NCI-H2227 treated with DMSO at 0.1 percent for 48 hours (cell line): ENCODE measurements at places on chromosomes 12 and 14.

- no peak for DNase-seq
These were observed 75.2 kb upstream of the PLEKHG3 start for GRCh38 chr14:64628940-64629408.

DNA sequence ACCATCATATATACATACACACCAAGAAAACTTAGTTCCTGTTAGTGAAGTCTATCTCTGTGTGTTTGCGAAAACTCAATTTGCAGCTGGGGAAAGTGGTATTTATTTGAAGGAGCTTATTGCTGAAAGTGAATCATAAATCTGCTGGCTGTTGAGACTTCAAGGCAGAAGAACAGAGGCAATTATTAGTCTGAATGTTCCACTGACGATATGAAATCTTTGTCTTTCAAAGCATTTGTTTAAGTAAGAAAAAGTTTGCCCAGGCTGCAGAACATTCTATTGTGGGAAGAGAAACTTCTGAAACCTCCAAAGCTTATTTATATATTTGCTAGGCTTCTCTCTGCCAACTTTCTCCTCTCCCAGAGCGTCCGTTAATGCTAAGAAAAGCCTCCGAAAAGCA lies 255.7 kb upstream of the TMPO start:
- DNase-seq, result no peak

- DNase-seq, result no peak
These were observed 33.4 kb downstream of the TSPAN9 start for GRCh38 chr12:3110578-3110977.

DNA sequence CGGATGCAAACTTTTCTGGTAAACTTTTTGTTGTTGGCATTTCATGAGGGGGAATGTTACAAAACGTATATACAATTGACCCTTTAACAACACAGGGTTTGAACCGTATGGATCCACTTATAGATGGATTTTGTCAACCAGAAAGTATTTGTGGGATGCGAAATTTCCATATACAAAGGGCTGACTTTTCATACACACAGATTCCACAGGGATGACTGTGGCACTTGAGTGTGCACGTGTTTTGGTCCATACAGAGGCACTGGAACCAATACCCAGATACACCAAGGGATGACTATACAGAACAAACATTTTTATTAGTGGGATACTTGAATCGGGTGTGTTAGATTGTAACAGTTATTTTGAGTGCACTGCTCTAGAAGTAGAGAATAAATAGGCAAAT lies 29.8 kb upstream of the CCT2 start:
- DNase-seq, result no peak

- no peak for DNase-seq
These were observed 438.7 kb downstream of the LRFN5 start for GRCh38 chr14:42045383-42045782.

DNA sequence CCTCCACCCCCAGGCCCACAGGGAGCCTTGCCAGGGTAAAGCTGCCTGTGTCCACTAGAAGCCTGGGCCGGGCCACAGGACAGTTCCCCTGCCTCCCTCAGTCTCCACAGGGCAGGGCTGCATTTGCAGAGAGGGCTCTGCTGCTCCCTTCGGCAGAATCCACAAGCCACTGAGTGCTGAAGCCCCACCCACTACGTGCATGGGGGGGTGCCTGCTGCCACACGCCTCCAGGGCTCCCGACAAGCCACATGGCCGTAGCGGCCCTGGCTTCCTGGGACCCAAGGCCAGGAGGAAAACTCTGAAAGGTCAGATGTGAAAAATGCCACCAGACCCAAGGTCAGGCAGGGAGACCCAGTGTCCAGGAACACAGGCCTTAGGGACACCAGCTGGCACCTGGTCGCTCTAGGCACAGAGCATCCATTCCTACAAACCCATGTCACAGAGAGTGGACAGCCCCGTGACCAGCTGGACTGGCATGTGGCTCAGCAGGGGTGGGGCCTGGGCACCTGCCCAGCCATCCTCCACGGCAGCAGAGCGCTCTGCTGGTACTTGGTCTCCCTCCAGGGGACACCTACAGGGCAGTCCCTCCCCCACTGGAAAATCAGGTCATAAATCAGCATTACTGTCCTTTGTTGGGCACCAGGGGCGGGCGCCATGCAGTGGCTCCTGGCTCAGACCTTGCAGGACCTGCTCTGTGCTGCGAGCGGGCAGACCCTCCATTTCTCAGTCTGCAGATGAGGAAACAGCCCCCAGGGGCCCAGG lies 42.9 kb downstream of the CCDC85C start:
- DNase-seq, result no peak

GRCh38 chr14:95218006-95218405 lies 60.7 kb upstream of the DICER1 start:
- DNase-seq, result no peak

GRCh38 chr14:36162267-36162666 lies 14.3 kb downstream of the PTCSC3 start:
- no peak for DNase-seq

GRCh38 chr12:52813885-52814709 lies at the start of gene KRT4:
KRT4 (minus strand) TSS chr12:52814116; CDS start chr12:52814058, 58 bp downstream.
- no peak for DNase-seq

DNA sequence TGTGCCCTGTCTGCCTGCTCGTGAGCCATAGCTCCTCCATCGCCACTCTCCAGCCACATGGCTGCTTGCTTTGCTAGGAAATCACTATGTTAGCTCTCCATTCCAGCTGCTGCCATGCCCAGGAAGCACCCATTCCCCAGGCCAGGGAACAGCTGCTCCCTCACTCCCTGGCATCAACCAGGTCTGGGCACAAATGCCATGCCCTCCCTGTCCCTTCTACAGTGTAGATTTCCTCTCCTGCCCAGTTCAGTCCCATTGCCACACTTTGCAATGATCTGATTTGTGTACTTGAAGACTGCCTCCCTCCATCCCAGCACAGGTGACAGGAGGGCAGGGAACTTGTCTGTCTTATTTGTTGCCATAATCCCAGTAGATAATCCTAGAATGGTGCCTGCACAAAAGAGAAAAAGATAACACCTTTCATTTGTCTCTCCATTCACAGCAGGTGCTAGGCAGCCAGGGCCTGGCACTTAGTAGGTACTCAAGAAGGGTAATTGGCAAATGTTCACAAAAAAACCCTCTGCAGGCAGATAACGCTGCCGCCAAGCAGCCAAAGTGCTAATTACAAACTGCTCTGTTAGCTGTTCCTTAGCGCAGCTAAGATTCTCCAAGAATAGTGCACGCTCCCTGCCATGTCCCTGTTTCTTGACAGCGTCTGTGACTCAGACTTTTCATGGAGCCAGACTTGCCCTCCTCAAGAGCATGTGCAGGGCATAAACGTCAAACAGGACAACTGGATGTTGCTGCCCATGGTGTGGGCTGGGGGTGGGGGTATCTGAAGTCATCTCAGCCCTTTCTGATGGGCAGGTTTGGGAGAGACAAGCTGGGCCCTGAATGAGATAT lies 69.1 kb downstream of the ARL6IP4 start:
- no peak for DNase-seq

DNA sequence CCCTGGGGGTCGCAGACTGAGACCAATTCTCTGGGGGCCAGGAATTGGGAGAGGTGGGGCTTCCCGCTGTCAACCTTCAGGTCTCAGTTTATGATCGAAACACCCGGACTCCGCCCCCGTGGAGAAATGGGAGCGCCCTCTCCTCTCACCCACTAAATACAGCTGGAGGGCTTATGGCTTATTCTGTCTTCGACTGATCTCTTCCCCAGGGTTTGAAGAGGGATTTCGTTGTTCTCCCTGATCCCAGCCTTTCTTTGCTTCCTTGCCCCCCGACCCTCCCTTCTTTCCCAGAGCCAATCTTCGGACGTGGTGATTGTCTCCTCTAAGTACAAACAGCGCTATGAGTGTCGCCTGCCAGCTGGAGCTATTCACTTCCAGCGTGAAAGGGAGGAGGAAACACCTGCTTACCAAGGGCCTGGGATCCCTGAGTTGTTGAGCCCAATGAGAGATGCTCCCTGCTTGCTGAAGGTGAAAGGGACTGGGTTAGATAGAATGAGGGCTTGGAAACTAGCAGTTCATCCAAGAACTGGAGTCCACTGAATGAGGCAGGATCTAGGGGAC lies 607 bp downstream of the OS9 start:
- peak; percentile 33 for DNase-seq

DNA sequence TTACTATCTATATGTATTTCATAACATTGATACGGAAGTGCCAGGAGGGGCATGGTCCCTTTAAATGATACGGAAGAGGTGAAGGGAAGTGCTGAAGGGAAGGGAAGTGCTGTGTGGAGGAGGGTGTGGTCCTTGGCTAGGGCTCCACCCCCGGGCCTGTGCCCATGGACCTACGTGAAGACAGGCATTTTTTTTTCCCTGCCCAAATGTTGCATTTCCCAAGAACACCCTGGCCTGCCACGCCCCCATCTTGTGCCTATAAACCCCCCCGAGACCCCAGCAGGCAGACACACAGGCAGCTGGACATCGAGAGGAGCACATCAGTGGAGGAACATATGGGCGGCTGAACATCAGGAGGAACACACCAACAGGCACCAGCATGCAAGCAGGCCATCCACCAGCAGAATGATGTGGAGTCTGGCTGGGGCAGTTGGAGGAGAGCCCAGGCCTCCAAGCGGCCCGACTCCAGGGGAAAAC lies 134.1 kb downstream of the SLC41A2 start:
- DNase-seq, result no peak

- DNase-seq, result no peak
These were observed 6.9 kb downstream of the SHMT2 start for GRCh38 chr12:57236201-57236924.

GRCh38 chr14:104239185-104239775 lies 100.9 kb downstream of the KIF26A start:
- no peak for DNase-seq

DNA sequence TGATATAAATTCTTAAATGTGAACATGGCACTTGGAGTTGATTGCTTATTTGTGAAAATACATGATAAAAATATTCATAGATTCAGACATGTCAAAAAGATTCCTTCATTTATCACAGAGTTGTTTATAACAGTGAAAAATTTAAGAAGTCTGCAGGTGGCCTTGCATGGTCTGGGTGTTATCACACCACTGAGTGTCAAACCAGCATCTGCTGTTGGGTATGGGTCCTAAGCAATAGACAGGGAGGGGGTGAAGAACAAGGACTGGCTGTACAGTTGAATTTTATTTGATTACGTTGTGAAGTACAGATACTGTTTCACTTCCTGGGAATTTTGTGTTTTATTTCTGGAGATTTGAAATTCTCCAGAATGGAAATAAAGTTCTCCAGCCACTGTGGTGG lies 180.4 kb upstream of the HIF1A start:
- no peak for DNase-seq

DNA sequence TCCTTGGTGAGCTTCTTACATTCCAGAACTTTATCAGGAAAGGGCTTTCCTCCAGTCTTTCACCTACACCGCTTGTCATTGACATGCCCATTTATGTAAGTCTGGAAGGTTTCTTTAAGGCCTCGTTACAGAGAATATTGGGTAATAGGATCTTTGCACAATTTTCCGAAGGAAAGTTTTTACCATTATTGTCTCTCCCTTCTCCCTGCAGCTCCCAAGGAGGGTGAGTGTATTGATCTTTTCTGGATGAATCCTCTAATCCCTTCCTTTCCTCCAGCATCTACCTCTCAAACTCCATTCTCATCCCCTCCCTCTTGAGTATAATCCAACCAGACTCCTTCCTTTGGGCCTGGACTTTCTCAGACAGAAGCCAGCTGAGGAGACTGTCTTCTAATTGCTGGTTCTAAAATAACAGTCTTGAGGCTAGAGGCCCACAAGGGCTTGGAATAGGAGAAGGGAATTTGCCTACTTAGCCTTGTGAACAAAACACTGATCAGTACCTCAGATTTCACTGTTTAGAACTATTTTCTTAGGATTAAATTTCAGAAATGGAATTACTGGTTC lies 21.8 kb downstream of the WNK1 start:
- no peak for DNase-seq

- no peak for DNase-seq
These were observed 19.5 kb downstream of the ARL6IP4 start for GRCh38 chr12:122999986-123000420.

DNA sequence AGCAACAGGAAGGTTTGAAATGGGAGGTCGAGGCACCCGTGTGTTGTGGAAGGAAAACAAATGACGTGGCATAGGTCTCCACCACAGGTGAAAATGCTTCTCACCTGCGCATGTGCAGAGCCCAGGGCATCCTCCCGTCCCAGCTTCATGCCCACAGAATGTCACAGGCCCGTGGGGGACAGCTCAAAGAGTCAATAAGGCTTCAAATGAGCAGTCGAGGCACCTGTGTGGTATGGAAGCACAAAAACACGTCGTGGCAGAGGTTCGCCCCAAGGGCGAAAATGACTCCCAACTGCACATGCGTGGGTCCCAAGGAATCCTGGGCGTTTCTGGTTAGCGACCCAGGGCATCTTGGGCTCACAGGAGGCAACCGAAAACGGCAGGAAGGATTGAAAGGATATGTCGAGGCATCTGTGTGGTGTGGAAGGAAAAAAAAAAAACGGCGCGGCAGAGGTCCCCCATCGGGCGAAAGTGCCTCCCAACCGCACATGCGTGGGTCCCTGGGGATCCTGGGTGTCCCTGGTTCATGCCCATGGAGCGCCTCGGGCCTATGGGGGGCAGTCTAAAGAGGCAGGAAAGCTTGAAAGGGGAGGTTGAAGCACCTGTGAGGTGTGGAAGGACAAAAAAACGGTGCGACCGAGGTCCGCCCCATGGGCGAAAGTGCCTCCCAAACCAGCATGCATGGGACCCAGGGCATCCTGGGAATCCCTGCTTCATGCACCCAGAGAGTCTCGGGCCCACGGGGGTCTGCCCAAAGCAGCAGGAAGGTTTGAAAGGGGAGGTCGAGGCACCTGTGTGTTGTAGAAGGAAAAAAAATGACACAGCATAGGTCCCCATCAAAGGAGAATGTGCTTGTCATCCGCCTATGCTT lies 578.5 kb downstream of the ALG10 start:
- DNase-seq, result no peak

- peak; percentile 23 for DNase-seq
These were observed at the start of gene FAR2 for GRCh38 chr12:29148911-29149690. FAR2 (plus strand) TSS chr12:29149278; CDS start chr12:29270450, 121,172 bp downstream.

DNA sequence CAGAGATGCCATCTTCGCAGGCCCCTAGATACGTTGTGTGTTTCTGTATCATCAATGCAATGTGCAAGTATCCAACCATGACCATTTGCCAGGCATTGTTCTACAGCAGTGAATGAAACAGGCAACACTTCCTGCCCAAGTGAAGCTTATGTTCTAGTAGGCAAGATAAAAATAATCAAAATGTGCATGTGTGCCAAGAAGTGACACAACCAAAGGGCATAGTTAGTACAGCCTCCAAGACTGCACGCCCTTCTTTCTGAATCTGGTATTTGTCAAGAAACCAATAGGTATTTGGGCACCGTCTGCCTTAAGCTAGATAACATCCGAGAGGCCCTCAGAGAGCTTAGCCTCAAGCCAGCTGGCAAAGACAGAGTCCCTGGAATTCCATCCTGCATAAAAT lies 152.0 kb downstream of the TMEM132C start:
- no peak for DNase-seq
